ENCODE measurements at places on chromosomes 1 and 21.

- DNase-seq = no peak
These were observed 12.2 kb upstream of the ARHGEF10L start for GRCh38 chr1:17527036-17527914.

DNA sequence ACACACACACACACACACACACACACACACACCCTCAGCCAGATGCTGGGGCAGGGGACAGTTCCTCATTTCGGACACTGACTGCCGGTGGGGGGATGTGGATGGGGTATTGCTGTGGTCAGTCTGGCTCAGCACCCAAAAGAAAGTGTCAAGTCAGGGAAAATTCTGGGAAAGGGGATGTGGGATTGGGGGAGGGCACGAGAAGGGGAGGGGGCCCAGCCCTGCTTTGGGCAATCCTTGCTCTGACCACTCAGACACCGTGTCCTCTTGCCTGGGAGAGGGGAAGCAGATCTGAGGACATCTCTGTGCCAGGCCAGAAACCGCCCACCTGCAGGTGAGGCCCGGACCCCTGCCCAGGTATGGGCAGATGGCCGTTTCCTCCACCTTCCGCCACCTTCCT is at the start of gene C1QC:
Gene C1QC, plus strand, starts transcription at position 253 of the 400 bp plus-strand sequence. CDS start 391 bp downstream, outside the sequence.
- no peak for DNase-seq

- DNase-seq = peak; percentile 0
These were observed 283.5 kb downstream of the C1orf94 start for GRCh38 chr1:34460193-34460592.

- no peak for DNase-seq
These were observed 1.1 kb downstream of the RNF187 start for GRCh38 chr1:228488125-228488817.

DNA sequence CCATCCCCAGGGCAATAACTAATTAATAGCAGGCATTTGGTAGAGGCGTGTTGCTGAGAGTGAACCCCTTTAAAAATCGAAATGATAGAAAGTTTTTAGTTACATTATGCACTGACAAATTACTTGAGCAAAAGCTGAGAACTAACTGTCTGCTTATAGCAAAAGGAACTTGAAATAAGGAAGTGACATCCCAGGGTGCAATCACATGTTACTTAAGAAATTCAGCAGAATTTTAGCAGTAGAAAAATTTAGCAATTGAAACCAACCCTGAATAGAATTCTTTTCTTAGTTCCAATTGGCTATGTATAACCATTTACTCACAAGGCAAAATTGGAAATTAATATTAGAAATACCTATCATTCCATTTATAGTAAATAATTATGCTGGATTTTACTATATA is 139.5 kb upstream of the SAMSN1 start:
- no peak for DNase-seq

DNA sequence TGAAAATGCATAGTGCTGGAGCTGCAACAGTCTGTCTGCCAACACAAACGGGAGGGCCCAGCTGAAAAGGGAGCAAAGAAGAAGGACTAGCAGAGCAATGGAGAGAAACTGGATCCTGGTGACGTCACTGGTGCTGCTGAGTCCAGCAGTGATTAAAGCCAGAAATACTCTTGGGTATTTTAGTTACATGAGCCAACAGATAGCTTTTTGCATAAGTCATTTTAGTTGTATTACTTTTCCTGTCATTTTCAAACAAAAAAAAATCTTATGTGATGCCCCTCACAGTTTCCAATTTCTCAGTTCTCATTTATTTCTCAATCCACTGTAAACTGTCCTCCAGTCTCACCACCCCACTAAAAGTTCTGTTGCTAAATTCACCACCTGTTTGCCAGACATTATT is 38.7 kb upstream of the NEK7 start:
- no peak for DNase-seq

GRCh38 chr1:75708910-75709309 is 15.6 kb upstream of the ACADM start:
- DNase-seq = no peak

- DNase-seq = peak; percentile 14
These were observed 37.2 kb downstream of the WNT4 start for GRCh38 chr1:22105611-22106207.

All from NCI-H524 treated with DMSO at 0.1 percent for 48 hours (cell line).